ENCODE measurements at places on chromosomes 5 and 9.

GRCh38 chr5:157165261-157165660 is 803 bp downstream of the GARIN3 start:
- DNase-seq, result no peak

- DNase-seq, result no peak
Observed at GRCh38 chr9:122402403-122402871, 31.6 kb downstream of the PTGS1 start.

GRCh38 chr9:93577078-93577974 is 942 bp downstream of the PHF2 start:
- no peak for DNase-seq

- no peak for DNase-seq
Observed at GRCh38 chr9:71858812-71859211, 52.2 kb downstream of the ABHD17B start.

GRCh38 chr9:2341126-2341525 is 280.5 kb upstream of the VLDLR start:
- DNase-seq, result no peak

DNA sequence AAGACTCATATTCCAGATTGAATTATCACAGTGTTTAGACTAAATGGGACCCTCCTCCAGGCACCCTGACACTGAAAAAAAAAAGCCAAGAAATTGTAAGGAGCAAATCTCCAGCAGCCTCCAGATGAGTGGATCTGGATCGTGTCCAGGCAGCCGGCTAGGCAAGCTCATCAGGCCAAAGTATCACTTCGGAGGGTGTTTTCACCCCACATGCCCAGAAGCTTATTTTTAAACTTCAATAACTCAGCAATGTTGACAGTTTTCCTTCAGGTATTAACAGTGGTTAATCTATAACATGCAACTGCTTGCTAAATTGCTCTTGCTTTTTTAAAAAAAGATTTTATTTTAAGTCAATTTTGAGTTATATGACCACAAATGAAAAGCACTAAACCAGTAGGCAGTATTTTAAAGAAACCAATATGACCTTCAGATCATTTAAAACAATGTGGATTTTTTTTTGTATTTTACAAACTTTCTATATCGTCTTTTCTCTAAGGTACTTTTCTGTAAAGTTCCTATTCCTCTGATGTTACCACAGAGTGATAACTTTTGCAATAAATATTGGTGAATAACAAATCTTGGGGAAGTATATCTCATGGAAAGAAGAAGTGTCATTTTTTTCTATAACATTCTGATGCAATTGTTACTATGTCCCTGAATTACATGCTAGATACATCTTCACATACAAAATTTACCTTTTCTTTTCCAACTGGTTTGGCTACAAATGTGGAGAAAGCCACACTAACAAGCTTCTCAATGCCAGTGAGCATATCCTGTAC is 30.7 kb downstream of the ACOT12 start:
- DNase-seq, result no peak

DNA sequence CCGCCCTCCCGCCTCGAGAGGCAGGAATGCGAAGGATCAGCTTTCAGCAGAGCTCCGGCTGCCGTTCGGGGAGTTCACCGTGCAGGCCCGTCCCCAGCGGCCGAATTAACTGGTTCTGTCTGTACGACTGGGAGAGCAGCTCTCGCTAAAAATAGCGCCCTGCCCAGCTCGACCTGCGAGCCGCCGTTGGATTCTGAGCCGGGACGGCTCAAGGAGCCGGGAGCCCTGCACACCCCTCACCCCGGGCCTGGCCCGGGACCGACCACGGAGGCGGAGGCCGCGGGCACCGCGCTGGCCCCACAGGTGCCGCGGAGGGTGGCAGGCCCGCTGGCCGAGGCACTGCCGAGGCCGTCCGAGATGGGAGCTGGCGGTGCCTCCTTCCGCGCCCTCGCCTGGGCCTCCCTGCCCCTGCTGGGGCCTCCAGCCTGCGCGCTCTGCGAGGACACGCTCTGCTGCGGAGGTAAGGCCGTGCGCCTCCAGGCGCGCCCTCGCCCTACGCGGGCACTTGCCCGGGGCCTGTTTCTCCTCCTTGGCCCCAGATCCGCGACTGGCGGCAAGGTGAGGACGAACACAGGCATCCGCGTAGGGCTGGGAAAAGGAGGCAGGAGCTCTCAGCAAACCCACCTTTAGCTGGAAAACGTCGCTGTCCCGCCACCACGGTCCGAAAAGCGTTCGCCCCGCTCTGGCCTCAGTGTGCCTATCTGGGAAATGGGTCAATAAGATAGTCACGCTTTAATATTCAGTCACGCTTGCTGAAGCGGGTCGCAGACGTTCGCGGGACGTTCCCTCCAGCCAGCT is 53.1 kb upstream of the DAB2IP start:
- DNase-seq, result peak; percentile 93

All from H9 (cell line).